ENCODE measurements at places on chromosomes 3 and 15.
A peak's percentile ranks its signal among the peaks of the same experiment; 100 is the strongest.

- DNase-seq: peak; percentile 51
These were observed 37.6 kb upstream of the WDR49 start for GRCh38 chr3:167691366-167691765.

GRCh38 chr3:151034303-151034702, 51.2 kb upstream of the MED12L start:
- no peak for DNase-seq

DNA sequence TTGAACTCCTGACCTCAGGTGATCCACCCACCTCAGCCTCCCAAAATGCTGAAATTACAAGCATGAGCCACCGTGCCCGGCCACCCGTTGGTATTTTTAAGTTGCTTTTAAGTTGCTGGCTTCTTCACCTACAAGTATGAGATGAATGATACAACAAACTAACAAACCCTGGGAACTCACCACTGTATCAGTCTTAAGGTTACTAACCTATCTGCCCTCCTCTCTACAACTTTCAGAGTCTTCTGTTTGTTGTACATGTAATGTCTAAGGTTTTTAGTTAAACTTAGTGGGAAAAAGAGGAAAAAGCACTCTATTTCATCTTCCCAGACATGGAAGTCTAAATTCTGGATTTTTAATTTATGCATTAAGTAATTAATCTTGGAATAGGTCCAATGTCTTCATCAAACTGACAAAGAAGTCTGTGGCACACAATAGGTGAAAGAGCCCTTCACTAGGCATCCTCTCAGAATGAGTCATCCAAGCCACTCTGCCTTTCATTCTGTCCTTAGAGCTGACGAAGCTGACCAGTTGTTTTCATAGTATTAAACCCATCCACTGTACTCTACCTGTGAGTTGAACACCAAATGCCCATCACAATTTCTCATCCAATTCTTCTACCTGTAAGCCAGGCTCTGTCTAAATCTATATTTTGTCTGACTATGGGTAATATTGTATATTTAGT, 936.1 kb downstream of the TUSC7 start:
- DNase-seq: no peak

GRCh38 chr3:10917176-10917575, 75.4 kb upstream of the SLC6A1 start:
- no peak for DNase-seq

GRCh38 chr3:157452097-157452496, 15.4 kb downstream of the PTX3 start:
- no peak for DNase-seq
